Mesothelial cell of epicardium (in vitro differentiated cells): ENCODE measurements at places on chromosomes 4 and X. TPM values are rescaled to one million over a fixed set of nuclear protein-coding genes. Genes with fewer than 3 reads are reported as not detected.

DNA sequence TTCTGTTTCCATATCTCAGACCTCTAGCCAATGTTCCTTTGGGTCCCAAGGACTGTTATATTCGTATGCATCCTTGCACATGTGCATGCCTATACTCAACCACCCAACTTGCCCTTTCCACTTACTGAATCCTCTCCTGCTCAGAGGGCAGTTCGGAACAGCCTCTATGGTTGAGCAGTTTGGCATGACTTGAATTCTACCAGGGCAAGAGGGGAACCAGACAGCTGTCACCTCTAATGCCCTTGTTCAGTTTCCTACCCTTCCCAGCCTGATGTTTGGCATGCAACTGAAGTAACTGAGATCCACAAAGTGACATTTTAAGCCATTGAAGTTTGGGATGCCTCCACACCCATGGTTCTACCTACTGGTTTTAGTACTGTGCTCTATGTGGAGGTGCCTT lies 17.5 kb downstream of the DRP2 start:
- peaks cover 16% of the 10 kb centered on the region for H3K4me1 ChIP-seq
- no peak for DNase-seq
- no peaks in the 10 kb centered on the region for H3K36me3 ChIP-seq
- no peak overlapping the region for H3K4me3 ChIP-seq
- H3K27ac ChIP-seq = no peak overlapping the region

DNA sequence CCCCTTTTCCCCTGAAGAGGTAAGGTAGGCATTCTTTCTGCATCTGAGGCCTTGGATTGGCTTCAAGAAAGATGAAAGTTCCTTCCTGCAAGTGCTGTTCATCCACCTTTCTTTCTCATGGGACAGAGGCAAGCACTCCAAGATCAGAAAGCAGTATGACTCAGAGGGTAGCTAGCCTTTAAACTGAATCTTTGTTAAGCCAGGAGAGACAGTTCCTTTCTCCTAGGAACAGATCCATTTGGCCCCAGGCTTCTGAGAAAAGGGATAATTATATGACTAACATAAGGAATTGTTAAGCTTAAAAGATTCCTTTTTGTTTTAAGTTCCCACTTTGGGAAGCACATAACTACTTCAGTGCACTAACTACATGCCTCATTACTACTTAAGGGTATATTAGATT lies 192.0 kb downstream of the PPP3CA start:
- peaks cover 8% of the 10 kb centered on the region for H3K4me1 ChIP-seq
- no peak overlapping the region for H3K4me3 ChIP-seq
- H3K27me3 ChIP-seq = no peaks in the 10 kb centered on the region
- no peak for DNase-seq

PABPC1L2A gene
- not detected in 3 replicates for total RNA-seq

GRCh38 chrX:4881277-4881676 lies 1167.8 kb upstream of the PRKX start:
- no peak overlapping the region for H3K4me3 ChIP-seq
- H3K4me1 ChIP-seq = no peaks in the 10 kb centered on the region
- DNase-seq = no peak
- no peaks in the 10 kb centered on the region for H3K36me3 ChIP-seq
- no peak overlapping the region for H3K27ac ChIP-seq

GRCh38 chrX:115690511-115691216 lies 129.7 kb downstream of the PLS3 start:
- H3K27me3 ChIP-seq = peaks cover 7% of the 10 kb centered on the region
- H3K4me3 ChIP-seq = peak overlapping the region; percentile 16
- H3K36me3 ChIP-seq = no peaks in the 10 kb centered on the region
- peaks cover 16% of the 10 kb centered on the region for H3K4me1 ChIP-seq
- H3K27ac ChIP-seq = peak overlapping the region; percentile 76

GPR78 gene
- 2.4 to 3.8 TPM (median 3.2 TPM) in 3 replicates for total RNA-seq

DNA sequence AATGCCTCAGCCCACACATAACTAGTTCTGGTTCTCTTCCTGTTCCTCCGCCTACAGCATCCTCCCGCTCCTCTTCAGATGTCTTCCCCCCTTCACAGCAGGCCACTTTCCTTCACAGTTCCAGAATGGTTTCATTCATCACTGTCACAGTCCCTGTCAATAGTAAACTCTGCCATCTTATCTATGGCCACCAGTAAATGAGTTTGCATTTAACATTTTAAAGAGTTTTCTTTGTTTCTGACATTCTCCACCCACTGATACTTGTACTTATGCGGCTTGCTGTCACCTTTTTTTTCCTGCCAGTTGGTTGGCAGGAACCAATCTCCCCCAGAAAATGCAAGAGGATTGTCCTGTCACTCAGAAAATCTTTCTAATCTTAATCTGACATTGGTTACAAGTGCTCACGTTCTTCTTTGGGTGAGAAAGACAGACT lies 114.1 kb downstream of the GLUD2 start:
- no peak for DNase-seq
- H3K27me3 ChIP-seq = no peaks in the 10 kb centered on the region
- H3K36me3 ChIP-seq = no peaks in the 10 kb centered on the region
- H3K27ac ChIP-seq = no peak overlapping the region
- no peak overlapping the region for H3K4me3 ChIP-seq
- H3K4me1 ChIP-seq = peaks cover 8% of the 10 kb centered on the region

DNA sequence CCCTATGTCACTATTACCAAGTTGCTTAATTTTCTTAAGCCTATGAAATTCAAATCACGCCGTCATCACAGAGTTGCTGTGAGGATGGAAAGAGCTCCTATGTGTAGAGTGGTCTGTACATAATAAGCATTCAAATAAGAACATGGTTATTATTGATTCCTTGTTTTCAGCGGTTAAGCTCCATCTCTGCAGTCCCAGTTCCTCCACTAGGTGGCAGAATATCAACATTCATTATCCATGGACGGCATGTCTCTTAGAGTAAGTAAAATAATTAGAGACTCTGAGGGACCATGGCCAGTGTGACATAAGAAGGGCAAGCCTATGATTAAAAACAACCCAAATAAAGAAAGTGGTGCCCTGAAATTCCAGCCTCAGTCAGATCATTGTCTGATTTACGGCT lies 132.5 kb upstream of the NHS start:
- no peak overlapping the region for H3K27ac ChIP-seq
- H3K4me3 ChIP-seq = no peak overlapping the region
- H3K36me3 ChIP-seq = no peaks in the 10 kb centered on the region
- H3K4me1 ChIP-seq = peaks cover 2% of the 10 kb centered on the region

- H3K36me3 ChIP-seq = no peaks in the 10 kb centered on the region
- no peak overlapping the region for H3K27ac ChIP-seq
- H3K4me1 ChIP-seq = no peaks in the 10 kb centered on the region
- H3K27me3 ChIP-seq = no peaks in the 10 kb centered on the region
Measured at GRCh38 chrX:91039777-91040176, 394.9 kb upstream of the PABPC5 start.

DSPP gene
- total RNA-seq = not detected in 3 replicates

PJA1 gene
- total RNA-seq = 34.8 to 37.5 TPM (median 37.2 TPM) in 3 replicates

- H3K36me3 ChIP-seq = no peaks in the 10 kb centered on the region
- no peak for DNase-seq
- H3K27me3 ChIP-seq = no peaks in the 10 kb centered on the region
- no peaks in the 10 kb centered on the region for H3K4me1 ChIP-seq
- no peak overlapping the region for H3K4me3 ChIP-seq
- no peak overlapping the region for H3K27ac ChIP-seq
Measured at GRCh38 chr4:97317201-97317600, 826.1 kb downstream of the STPG2 start.

DNA sequence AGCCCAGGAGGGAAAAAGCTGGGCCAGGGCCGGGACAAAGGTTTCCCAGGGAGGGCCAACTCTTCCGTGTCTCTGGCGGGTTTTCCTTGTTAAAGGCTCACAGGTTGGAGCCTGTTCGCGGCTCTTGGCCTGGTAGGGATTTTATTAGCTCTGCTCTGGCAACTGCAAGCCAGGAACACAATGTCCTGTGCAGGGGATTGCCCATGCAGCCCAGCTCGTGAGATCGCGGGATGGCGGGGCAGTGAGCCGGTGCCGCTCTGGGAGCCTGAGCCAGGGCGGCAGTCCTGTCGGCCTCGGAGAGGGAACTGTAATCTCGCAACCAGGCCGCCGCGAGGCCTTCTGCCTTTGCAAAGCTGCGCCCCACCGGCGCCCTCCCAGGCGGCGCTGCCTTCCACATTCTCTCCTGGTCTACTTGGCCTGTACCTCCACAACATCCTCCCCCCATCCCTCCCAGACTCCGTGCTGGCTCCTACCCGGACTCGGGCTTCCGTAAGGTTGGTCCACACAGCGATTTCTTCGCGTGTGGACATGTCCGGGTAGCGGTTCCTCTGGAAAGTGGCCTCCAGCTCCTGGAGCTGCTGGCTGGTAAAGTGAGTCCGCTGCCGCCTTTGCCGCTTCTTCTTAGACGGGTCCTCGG lies 2.1 kb downstream of the PITX2 start:
- DNase-seq = no peak
- H3K27ac ChIP-seq = peak overlapping the region; percentile 95
- peaks cover 15% of the 10 kb centered on the region for H3K36me3 ChIP-seq
- H3K4me3 ChIP-seq = peak overlapping the region; percentile 86

DNA sequence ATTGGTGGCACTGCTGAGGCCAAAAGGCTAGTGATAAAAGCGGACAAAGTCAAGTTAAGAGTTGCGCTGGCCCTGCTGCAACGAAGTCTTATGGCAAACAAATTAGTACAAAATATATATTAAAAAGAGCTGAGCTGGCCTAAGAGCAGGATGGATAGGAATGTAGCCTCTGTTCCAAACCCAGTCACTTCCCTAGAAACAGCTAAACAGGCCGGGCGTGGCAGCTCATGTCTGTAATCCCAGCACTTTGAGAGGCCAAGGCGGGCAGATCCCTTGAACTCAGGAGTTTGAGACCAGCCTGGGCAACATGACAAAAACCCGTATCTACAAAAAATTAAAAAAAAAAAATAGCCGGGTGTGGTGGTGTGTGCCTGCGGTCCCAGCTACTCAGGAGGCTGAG lies 32.4 kb upstream of the UGDH start:
- no peak overlapping the region for H3K4me3 ChIP-seq

GRCh38 chr4:1880332-1880731 lies 9.1 kb downstream of the NSD2 start:
- no peaks in the 10 kb centered on the region for H3K27me3 ChIP-seq
- peak overlapping the region; percentile 70 for H3K27ac ChIP-seq
- peaks cover 5% of the 10 kb centered on the region for H3K4me1 ChIP-seq
- H3K4me3 ChIP-seq = no peak overlapping the region
- no peak for DNase-seq

NSUN7 gene
- 21.8 to 24.4 TPM (median 22.4 TPM) in 3 replicates for total RNA-seq

GRCh38 chr4:36196145-36196913 lies 48.0 kb downstream of the ARAP2 start:
- peaks cover 2% of the 10 kb centered on the region for H3K36me3 ChIP-seq
- no peaks in the 10 kb centered on the region for H3K27me3 ChIP-seq
- no peak overlapping the region for H3K27ac ChIP-seq
- H3K4me3 ChIP-seq = no peak overlapping the region
- H3K4me1 ChIP-seq = peaks cover 4% of the 10 kb centered on the region

- no peak for DNase-seq
- H3K27ac ChIP-seq = no peak overlapping the region
- H3K4me1 ChIP-seq = peaks cover 13% of the 10 kb centered on the region
- no peaks in the 10 kb centered on the region for H3K36me3 ChIP-seq
Measured at GRCh38 chrX:138669693-138670092, 41.8 kb downstream of the FGF13 start.
